ENCODE measurements at places on chromosomes 12 and 14.

DNA sequence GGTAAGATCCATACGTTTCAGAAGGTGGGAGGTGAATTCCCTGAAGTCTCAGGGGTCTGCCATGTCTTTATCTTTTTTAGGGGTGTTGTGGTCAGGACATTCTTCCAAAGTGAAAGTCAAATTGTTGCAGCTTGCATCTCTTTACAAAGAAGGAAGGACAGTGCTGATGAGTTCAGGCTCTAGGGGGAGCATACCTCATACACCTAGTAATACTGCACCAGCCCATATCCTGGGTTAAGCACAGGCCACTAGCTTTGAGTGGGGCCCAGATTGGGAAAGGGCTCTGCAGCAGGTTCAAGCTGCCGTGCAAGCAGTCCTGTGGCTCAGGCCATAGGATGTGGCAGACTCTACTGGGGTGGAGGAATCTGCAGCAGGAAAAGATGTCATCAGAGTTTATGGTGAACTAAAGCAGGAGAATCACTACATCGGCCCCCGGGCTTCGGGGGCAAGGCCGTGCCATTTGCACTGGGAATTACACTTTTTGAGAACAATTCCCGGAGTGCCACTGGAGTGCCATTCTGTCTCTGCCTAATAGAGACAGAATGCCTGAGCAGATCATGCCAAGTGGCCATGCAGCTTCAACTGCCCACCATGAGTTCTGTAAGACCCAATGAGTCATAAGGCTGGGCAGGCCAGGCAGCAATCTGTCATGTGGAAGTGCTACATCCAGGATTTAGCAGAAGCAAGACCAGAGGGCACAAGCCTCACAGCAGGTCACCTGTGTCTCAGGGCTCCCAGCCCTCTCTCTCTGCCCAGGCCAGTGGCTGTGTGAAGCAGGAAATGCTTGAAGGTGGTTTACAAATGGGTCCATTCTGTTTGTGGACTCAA lies 32.3 kb downstream of the DIO3 start:
- DNase-seq: no peak

GRCh38 chr12:56034586-56035332 lies 7.0 kb upstream of the RPS26 start:
- no peak for DNase-seq

- DNase-seq: peak; percentile 59
These were observed 135.0 kb upstream of the LRIG3 start for GRCh38 chr12:59055204-59055860.

DNA sequence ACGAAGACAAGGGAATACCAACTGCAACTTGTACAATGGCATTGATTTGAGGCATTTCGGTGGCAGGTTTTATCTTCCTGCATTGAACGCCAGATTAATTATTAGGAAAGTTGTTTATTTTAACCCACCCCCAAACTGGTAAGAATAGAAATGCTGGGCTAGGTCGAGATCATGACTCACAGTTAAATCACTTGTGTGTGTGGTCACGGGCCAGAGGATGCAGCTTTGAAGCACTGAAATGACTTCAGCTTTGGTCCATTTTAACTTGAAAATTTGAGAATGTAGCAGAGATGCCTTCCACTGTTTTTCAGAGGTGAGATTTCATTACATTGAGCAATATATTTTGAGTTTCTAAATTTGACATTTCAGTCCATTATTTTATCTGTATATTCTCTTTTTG lies 23.6 kb upstream of the KCNH3 start:
- peak; percentile 80 for DNase-seq

- no peak for DNase-seq
These were observed 186.5 kb upstream of the LHX5 start for GRCh38 chr12:113658006-113658655.

DNA sequence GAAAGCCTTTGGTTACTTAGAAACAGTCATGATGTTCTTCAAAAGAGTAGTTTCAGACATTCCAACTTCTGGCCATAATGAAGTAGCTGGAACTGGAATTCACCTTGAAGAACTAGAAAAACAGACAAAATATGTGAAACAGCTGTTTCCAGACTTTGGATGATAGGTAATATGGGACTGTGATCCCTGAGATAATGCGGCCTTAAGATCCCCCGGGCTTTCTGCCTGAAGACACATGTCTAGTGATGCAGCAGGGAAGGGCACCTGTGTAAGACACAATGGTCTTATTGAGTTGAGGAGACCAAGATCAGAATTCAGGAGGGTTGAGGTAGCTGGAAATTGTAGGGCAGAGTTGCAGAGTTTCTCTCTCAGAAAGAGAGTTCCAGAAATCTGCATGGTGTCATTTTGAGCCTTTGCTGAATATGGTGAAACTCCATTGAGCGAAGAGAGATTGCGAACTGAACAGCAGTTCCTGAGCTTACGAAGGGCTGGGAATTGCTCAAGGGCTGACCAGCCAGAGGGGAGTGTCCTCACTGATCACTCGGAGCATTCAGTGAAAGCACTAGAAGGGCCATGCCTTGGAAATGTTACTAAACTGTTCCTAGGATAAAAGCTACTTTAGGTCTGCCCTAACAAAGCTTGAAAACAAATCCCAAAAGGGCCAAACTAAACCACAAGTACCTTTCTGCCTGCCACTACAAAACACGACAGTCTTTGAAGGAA lies 41.7 kb upstream of the FRS2 start:
- DNase-seq: no peak

DNA sequence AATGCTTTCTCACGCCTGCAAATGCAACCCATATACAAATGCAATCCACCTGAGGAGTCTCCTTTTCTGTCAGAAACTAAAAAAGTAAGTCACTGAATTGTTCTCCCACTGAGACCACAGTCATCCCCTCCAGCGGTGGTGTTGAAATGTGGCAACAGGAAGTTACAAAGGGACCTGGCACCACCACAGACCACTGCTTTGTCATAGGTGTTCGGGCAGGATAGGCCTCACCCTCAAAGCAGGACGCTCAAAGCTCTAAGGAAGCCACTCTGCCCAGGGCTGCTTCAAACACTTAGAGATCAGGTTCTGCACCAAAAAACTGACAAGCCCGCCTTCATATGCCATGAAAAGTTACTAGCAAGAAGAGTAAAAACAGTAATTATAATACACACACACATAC lies 11.3 kb downstream of the PHLDA1 start:
- DNase-seq: peak; percentile 73

Data from fibroblast of skin of right quadriceps (primary cell).